Activated naive CD4-positive, alpha-beta T cell (primary cell): ENCODE measurements at places on chromosomes 6 and 20.

GRCh38 chr6:52363228-52363867 lies 1.4 kb downstream of the PAQR8 start:
- DNase-seq: no peak

DNA sequence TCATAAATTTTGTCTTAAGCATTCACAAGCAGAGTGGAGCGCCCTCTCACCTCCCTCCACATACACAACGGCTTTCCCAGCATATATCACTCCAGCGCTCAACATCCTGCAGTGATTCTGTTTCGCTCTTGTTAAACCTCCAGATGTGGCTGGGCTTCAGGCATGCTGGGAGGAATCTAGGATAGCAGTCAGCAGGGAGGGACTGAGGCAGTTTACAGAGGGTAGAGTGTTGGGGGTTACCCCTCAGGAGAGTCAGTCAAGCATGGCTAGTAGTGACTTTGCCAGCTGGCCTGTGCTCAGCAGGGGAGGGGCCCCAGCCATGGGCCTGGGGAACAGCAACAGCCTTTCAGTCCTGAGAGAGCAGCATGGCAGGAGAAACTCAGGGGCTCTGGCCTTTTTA lies 161.4 kb upstream of the FLRT3 start:
- no peak for DNase-seq

GRCh38 chr6:137800762-137801161 lies 66.3 kb upstream of the TNFAIP3 start:
- no peak for DNase-seq

DNA sequence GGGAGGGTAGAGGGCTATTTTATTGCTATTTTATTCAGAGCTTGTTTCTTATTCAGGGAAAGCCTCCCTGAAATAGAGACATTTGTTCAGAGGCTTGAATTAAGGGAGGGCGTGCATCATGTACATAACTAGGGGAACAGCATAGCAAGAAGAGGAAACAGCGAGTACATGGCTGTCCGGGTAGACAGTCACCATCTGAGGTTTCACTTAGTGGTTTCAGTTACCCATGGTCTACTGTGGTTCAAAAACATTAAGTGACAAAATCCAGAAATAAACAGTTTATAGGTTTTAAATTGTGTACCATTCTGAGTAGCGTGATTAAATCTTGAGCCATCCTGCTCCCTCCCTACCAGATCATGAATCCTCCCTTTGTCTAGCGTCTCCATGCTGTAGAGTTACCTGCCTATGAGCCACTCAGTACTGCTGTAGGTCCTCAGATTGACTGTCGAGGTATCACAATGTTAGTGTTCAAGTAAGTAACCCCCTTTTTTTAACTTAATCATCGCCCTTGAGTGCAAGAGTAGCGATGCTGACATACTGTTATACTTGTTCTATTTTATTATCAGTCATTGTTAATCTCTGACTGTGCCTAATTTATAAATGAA lies 791.5 kb downstream of the TFAP2A start:
- no peak for DNase-seq

GRCh38 chr6:124868481-124868880 lies 93.8 kb upstream of the RNF217 start:
- no peak for DNase-seq

- peak; percentile 12 for DNase-seq
Measured at GRCh38 chr20:37615340-37616109, 78.3 kb upstream of the CTNNBL1 start.

GRCh38 chr6:35725081-35725708 lies 11.6 kb upstream of the ARMC12 start:
- no peak for DNase-seq

- peak; percentile 23 for DNase-seq
Measured at GRCh38 chr6:166936079-166936787, 20.1 kb downstream of the RNASET2 start.

- DNase-seq: no peak
Measured at GRCh38 chr20:5789827-5790226, 39.6 kb downstream of the SHLD1 start.

GRCh38 chr6:149864578-149865535 lies 698 bp upstream of the LRP11 start:
- DNase-seq: no peak

- DNase-seq: no peak
Measured at GRCh38 chr20:54995553-54995952, 520.2 kb downstream of the DOK5 start.

DNA sequence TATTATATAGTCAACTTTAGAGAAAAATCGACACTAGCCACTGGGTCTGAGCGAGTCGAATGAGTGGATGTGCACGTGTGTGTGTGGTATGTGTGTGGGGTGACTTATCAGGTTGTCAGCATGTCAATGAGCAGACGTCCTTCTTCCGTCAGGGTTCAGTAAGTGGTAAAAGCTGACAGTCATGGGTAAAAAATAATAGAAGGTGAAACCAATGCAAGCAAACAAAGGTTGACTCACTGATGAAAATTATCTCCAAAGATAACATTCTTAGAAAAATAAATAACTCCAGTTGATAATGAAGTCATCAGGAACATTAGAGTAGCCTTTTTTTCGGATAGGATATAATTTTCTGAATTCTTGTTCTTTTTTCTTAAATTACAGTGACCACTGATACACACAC lies 243.8 kb upstream of the FOXQ1 start:
- no peak for DNase-seq

GRCh38 chr6:133223452-133224029 lies 17.6 kb upstream of the EYA4 start:
- DNase-seq: no peak

DNA sequence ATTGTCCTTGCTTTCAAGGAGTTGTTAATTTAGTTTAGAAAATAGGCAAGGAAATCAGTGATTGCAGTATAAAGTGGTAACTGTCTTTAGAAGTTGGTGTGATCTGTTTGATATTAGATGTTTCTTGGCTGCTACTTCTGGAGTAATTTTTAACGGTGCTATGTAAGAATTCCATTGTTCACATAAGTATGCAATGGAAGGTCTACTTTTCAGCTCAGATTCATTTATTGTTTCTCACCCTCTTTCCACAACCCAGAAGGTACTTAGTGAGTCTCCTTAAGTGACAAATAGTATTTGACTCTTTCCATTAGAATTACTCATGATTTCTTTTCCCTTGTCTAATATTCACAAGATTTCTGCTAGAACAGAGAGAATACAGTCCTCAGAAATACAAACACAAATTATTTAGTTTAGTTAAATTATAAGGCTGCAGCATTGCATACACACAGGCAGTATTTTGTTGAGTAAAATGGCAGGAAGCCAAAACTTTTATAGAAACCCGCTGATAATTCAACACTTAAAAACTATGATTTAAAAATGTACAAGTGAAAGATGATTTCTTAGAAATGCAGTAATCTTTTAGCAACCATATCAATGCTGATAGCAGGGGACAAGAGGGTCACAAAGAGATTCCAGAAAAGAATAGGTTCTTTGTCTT lies 554.3 kb downstream of the CD109 start:
- no peak for DNase-seq

- DNase-seq: no peak
Measured at GRCh38 chr20:11436113-11436905, 481.4 kb upstream of the BTBD3 start.

- no peak for DNase-seq
Measured at GRCh38 chr20:32807706-32808105, 12.0 kb upstream of the MAPRE1 start.

DNA sequence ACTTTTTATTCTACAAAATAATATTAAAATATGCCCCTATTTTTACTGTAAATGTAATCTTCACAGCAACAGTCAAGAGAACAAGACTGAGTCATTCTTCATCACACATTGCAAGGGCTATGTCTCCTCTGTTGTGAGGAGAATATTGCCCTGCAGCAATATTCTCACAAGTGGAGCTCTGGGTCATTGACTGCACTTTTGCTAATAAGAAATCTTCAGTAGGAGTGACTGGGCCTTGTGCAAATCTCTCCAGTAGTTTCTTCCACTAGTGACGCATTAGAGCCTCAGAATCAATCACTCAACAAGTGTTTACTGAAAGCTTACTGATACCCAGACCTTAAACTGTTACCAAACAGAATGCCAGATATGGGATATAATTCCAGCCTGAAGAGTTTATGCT lies 49.1 kb downstream of the LAMA2 start:
- DNase-seq: no peak

- no peak for DNase-seq
Measured at GRCh38 chr6:166335378-166336302, 6.7 kb downstream of the SFT2D1 start.

DNA sequence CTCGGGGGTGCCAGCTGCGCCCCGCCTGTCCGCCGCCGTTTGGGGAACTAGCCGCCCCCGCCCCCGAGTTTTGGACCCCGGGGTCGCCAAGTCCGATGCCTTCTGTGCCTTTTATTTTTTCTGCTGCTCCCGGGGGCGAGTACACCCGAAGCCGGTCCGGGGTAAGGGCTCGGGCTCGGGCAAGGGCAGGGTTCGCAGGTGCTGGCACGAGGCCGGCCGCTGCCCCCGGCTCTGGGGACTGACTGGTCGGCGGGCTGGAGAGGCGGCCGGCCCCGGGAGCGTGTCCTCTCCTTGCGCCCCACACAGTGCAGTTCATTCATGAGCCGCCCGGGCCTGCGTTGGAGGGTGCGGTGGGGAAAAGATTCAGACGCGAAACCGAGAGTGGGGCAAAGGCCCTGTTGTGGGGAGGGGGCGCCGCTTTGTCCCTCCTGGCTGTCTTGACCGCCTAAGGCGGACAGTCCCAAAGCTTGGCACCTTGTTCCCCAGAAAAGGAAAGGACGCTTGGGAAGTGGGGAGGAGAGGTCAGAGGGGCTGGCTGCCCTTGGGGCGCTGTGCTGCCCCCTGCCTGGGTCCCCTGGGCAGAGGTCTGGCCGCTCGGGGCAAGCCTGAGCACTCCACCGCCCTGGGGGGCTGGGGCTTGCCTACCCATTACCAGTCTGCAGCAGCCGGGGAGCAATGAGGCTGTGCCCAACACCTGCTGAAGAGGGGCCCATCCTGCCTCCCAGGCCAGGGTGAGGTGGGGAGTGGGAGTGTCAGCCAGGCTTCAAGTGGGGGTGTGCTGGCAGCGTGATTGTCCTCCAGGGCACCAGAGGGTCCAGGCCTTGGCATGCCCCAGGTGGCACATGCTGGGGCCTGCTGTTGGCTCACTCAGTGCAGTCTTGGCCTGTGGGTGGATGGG lies 915 bp downstream of the TMEM63B start:
- DNase-seq: no peak

DNA sequence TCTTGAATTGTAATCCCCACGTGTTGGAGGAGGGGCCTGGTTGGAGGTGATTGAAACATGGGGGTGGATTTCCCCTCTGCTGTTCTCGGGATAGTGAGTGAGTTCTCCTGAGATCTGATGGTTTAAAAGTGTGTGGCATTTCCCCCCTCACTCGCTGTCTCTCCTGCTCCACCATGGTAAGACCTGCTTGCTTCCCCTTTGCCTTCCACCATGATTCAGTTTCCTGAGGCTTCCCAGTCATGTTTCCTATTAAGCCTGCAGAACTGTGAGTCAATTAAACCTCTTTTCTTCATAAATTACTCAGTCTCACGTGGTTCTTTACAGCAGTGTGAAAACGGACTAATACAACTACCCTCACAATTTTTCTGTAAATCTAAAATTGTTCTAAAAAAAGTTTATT lies 26.8 kb upstream of the FAM184A start:
- no peak for DNase-seq

DNA sequence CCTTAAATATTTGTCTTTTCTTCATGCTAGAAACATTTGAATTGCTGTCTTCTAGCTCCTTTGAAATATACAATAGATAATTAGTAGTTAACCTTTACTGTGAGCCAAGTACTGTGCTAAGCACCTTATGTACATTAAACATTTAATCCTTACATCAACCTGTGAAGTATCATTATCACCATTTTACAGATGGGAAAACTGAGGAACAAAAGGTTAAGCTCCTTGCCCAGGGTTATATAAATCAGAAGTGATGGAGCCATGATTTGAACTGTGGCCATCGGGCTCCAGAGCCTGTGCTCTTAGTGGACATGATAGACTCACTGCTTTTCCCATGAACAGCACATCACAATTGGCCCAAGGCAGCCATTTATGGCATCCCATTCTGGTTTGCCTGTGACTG lies 140.9 kb downstream of the UNC5CL start:
- no peak for DNase-seq

DNA sequence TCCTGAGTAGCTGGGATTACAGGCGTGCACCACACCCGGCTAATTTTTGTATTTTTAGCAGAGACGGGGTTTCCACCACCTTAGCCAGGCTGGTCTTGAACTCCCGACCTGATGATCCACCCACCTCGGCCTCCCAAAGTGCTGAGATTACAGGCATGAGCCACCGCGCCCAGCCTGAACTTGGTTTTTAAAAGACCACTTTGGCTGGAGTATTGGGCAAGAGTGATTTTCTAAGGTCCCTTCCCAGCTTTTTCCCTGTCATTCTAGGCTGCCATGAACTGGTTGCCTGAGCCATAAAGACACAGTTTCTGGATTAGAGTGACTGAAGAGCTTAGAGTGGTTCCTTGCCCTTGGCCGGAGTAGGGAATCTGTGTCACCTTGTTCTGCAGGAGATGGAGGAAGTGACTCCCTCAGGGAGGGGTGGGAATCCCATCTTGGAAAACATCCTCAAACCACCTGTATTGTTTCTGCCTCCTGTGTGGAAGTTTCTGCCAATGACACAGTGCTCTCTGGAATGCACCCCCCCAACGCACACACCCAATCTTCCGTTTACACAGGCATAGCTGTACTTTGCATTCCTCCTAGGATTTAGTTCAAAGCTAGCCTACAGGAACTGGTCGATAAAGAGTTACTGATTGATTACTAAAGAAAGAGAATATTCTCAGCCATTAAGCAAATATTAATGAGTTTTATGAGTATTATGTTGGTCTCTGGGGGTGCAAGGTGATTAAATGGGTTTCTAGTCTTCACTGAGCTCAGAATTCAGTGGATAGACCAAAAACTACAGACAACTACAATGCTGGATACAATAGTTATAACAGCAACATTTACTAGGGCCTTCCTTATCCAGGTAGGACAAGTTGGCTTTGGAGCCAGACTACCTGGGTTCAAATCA lies 18.2 kb downstream of the BCL2L1 start:
- DNase-seq: no peak

- no peak for DNase-seq
Measured at GRCh38 chr6:139905404-139906052, 531.1 kb upstream of the CITED2 start.

- DNase-seq: no peak
Measured at GRCh38 chr20:62728781-62729300, 20.2 kb downstream of the NTSR1 start.

- DNase-seq: no peak
Measured at GRCh38 chr6:88964509-88964908, 1.1 kb upstream of the RNGTT start.

DNA sequence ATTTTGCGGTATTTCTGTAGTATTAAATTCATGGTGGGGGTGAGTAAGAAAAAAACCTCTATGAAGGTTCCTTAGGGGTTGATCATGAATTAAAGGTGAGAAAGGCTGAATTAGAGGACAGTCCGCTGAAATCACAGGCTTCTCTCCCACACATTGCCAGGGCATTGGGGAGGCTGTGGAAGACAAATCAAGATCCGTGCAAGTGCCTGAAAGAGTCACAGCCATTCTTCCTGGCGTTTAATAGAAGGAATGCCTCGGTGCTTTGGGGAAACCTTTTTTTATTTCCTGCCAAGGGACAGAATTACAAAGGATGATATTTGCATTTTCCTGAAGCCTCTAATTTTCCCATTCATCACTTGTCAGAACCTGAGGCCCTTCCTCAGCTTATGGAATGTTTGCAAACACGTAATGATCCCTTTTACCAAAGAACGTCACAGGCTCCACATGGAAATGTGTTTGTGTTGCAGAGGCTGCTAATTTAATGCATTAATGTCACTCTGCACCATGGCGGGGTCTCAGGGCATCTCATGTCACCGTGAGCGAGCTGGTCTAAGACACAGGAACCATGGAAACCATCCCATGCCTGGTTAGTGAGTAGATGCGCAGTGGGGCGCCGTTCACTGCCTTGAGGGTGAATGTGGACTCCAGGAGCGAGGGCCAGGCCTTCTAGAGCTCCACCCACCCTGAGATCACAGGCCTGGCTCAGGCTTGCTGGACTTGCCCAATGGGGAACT lies 185.9 kb upstream of the SULF2 start:
- no peak for DNase-seq
